ENCODE measurements at places on chromosomes 2 and 18. TPM values are rescaled to one million over a fixed set of nuclear protein-coding genes. Genes with fewer than 3 reads are reported as not detected.
A peak's percentile ranks its signal among the peaks of the same experiment; 100 is the strongest.

GRCh38 chr2:128623776-128624761 is 305.4 kb upstream of the HS6ST1 start:
- no peaks in the 10 kb centered on the region for H3K36me3 ChIP-seq
- no peaks in the 10 kb centered on the region for H3K27me3 ChIP-seq
- no peak overlapping the region for H3K4me3 ChIP-seq
- no peaks in the 10 kb centered on the region for H3K4me1 ChIP-seq
- DNase-seq: no peak

DNA sequence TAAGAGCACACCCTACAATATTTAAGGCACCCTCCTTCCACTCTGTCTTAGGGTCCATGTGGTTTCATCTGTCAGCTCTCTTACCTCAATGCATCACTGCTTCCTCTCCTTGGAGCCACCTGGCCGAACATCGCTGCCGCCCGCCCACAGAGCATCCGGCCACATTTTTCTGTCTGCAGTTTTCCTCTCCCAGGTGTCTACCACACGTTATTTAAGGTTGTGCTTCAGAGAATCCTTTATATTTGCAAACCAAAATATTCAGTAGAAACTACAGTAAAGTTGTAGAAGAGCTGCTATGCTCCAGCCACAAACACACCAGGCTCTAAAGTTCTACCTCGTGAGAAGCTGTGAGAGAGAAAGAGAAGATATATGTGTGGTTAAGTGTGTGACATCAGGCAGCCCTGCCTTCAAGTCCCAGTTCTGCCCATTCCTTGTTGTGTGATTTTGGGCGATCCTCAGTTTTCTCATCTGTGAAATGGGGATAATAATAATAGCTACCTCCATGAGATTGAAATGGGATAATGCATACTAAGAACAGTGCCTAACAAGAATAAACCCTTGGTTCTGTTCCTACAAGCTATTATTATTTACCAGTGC is 4.9 kb upstream of the STK17B start:
- H3K4me1 ChIP-seq: no peaks in the 10 kb centered on the region
- peak overlapping the region; percentile 79 for H3K27ac ChIP-seq
- no peak overlapping the region for H3K4me3 ChIP-seq
- H3K36me3 ChIP-seq: no peaks in the 10 kb centered on the region
- H3K27me3 ChIP-seq: no peaks in the 10 kb centered on the region

DNA sequence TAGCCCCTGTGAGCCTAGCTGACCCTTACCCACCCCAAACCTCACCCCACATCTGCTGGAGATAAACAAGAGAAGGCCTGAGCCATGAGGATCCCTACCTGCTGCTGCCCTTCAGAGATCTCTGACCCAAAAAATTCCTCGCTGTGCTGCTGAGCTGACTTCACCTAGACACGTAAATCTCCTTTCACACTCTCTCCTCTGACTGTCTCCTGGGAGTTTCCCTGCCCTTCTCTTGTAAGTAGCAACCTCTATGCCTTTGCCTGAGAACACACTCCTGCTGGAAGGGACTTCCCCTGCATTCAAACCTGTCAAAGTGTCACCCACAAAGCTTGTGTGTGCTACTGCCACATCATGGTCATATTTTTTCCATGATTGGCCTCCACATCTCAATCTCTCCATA is 134.2 kb upstream of the NOL4 start:
- no peaks in the 10 kb centered on the region for H3K4me1 ChIP-seq
- no peaks in the 10 kb centered on the region for H3K36me3 ChIP-seq
- H3K27me3 ChIP-seq: no peaks in the 10 kb centered on the region
- no peak for DNase-seq
- H3K27ac ChIP-seq: no peak overlapping the region

GRCh38 chr2:237588044-237588696 is 2.4 kb downstream of the RAB17 start:
- no peak overlapping the region for H3K4me3 ChIP-seq
- no peak overlapping the region for H3K27ac ChIP-seq
- no peaks in the 10 kb centered on the region for H3K27me3 ChIP-seq
- DNase-seq: no peak
- H3K36me3 ChIP-seq: no peaks in the 10 kb centered on the region

- DNase-seq: no peak
- no peaks in the 10 kb centered on the region for H3K4me1 ChIP-seq
- no peak overlapping the region for H3K27ac ChIP-seq
- no peaks in the 10 kb centered on the region for H3K36me3 ChIP-seq
- H3K4me3 ChIP-seq: no peak overlapping the region
Measured at GRCh38 chr18:66874812-66875474, 271.1 kb upstream of the CDH19 start.

DNA sequence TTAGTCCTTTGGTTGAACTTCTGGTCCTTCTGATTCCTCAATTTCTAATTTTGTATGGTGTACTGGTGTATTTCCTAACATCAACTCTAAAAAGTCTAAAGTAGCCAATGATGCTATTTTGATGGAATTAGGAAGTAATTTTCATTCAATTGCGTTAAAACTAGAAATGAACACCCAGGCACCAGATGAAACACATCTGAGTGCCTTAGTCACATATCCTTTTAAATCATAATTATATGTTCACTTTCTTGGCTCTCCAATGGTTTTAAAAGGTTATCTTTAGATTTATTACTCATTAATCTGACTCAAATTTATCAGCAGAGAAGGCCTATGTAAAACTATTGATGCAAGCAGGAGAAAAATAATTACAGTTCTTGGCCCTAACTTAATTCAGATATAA is 119.7 kb downstream of the GAREM1 start:
- peak overlapping the region; percentile 83 for H3K27ac ChIP-seq
- no peaks in the 10 kb centered on the region for H3K36me3 ChIP-seq
- no peak for DNase-seq
- H3K4me1 ChIP-seq: peaks cover 23% of the 10 kb centered on the region
- no peaks in the 10 kb centered on the region for H3K27me3 ChIP-seq

DNA sequence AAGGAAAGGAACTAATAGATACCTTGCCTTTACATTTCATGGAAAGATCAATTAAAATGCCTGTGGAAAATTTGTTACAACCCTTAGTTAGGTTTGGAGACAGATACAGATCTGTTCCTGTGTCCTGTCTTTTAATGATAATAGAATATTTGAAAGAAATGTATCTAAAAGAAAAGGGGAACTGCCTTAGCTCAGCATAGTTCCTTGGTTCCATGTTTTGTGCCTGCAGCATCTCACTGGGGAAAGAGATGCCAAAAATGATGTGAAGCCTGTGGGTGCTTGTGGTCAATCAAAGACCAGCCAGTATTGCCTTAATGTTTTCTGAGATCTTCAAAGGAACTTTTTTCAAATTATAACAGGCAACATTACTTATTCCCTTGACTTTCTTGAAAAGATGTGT is 147.6 kb downstream of the ADCYAP1 start:
- DNase-seq: no peak
- no peak overlapping the region for H3K27ac ChIP-seq
- H3K4me3 ChIP-seq: no peak overlapping the region
- H3K27me3 ChIP-seq: no peaks in the 10 kb centered on the region
- H3K36me3 ChIP-seq: no peaks in the 10 kb centered on the region

DNA sequence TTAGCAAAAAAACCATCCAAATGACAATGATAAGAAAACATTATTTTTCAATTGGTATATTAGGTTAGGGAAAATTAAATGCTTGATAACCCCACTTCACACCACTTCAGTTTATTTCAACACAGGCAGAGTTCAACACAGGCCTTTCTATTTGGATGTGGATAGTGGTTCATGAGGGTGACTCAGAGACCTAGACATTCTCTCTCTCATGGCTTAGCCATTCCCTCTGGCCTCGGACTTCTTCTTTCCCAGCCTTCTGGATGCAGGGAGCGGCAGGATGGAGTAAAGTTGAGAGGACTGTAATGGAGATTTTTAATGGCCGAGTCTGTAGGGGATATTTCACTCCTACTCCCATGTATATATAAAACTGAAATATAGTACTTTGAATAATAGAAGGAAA is 109.7 kb downstream of the CTNNA2 start:
- H3K4me1 ChIP-seq: no peaks in the 10 kb centered on the region
- H3K27me3 ChIP-seq: no peaks in the 10 kb centered on the region
- H3K36me3 ChIP-seq: no peaks in the 10 kb centered on the region
- no peak overlapping the region for H3K4me3 ChIP-seq
- no peak overlapping the region for H3K27ac ChIP-seq

The NFE2L2 gene
- polyA plus RNA-seq: 17.0 TPM

The NCL gene
- 103 TPM for polyA plus RNA-seq

GRCh38 chr2:3598912-3599854 is 4.3 kb downstream of the COLEC11 start:
- peaks cover 8% of the 10 kb centered on the region for H3K4me1 ChIP-seq
- H3K27ac ChIP-seq: no peak overlapping the region
- peaks cover 4% of the 10 kb centered on the region for H3K27me3 ChIP-seq
- DNase-seq: no peak
- no peaks in the 10 kb centered on the region for H3K36me3 ChIP-seq

DNA sequence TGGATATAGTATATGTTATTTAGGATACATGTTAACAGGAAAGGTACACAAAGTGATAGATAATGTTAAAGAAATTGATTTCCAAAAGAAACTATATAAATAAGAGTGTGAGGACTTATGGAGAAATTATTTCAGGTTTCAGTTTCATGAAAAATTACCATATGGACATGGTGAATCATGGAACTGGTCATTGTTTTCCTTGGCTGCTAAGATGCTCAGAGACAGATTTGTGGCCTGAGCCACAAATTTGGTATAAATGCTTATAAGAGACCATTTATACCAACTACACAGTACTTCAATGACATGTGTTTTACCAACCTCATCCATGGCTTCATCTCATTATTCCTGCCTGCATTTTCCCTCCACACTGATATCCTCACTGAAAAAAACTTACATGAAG is 188.1 kb downstream of the FMNL2 start:
- no peak overlapping the region for H3K27ac ChIP-seq
- no peaks in the 10 kb centered on the region for H3K36me3 ChIP-seq
- no peak for DNase-seq
- no peaks in the 10 kb centered on the region for H3K27me3 ChIP-seq
- H3K4me1 ChIP-seq: peaks cover 21% of the 10 kb centered on the region
- no peak overlapping the region for H3K4me3 ChIP-seq

- no peak overlapping the region for H3K4me3 ChIP-seq
- no peak for DNase-seq
- H3K27ac ChIP-seq: no peak overlapping the region
- H3K27me3 ChIP-seq: no peaks in the 10 kb centered on the region
Measured at GRCh38 chr2:124065636-124066035, 40.5 kb downstream of the CNTNAP5 start.

The BBS5 gene
- 9.0 TPM for polyA plus RNA-seq

DNA sequence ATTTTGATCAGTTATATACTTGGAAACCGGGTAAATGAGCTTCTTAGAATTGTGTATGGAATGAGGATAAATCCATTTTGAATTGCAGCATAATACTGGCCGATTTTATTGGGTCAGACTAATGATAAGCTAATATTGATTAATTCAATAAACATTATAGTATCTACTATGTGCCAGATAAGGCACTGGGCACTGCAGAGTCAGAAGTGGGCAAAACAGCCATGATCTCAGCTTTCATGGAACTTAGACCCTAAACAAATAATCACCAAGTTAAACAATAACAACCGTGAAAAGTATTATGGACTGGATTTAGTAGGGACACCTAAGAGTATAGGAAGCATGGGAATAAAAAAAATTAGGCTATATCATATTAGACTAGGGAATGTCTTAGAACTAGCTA is 297.0 kb upstream of the PKDCC start:
- no peaks in the 10 kb centered on the region for H3K4me1 ChIP-seq
- H3K27me3 ChIP-seq: no peaks in the 10 kb centered on the region
- H3K27ac ChIP-seq: no peak overlapping the region
- DNase-seq: no peak

The FN1 gene
- 527 TPM for polyA plus RNA-seq

DNA sequence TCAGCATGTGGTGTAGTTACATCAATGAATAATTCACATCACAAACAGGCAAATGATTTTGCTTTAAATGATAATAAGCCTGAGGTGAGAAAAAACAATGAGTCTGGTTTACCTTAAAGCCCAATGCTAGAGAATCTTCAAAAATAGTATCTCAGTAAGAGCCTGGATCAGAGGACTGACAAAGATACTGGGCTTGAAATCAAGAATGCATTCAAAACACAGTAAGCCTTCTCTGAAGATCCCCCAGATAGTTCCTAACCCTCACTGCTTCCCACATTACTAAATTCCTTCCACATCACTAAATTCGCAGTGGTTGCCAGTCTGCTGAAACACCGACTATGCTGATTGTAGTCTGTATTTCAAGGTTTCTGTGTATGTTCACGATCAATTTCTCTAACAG is 514.9 kb downstream of the SUCLG1 start:
- H3K27ac ChIP-seq: no peak overlapping the region
- no peak overlapping the region for H3K4me3 ChIP-seq
- no peaks in the 10 kb centered on the region for H3K36me3 ChIP-seq

DNA sequence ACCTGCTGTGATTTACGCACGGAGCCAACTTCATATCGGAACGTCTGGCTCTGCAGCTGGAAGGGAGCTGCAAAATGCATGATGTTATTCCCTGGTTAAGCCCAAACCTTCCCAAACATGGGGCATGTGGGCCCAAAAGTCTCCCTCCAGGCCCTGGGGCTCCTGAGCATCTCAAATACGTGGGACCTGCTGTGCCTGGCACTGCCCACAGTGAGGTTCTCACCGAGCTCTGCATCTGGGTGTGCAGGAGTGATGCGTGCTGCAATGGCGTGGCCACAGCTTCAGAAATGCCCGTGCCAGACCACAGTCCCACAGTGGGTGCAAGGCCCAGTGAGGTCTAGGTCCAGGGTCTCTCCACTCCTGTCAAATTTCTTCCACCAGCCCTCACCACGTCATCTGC is 503.3 kb downstream of the EIPR1 start:
- H3K27ac ChIP-seq: no peak overlapping the region
- no peak for DNase-seq
- no peaks in the 10 kb centered on the region for H3K36me3 ChIP-seq
- H3K27me3 ChIP-seq: no peaks in the 10 kb centered on the region

The TTN gene
- 136 TPM for polyA plus RNA-seq

GRCh38 chr2:215621381-215621780 is 185.5 kb upstream of the FN1 start:
- H3K36me3 ChIP-seq: no peaks in the 10 kb centered on the region
- no peak overlapping the region for H3K27ac ChIP-seq
- no peak for DNase-seq
- H3K27me3 ChIP-seq: no peaks in the 10 kb centered on the region

DNA sequence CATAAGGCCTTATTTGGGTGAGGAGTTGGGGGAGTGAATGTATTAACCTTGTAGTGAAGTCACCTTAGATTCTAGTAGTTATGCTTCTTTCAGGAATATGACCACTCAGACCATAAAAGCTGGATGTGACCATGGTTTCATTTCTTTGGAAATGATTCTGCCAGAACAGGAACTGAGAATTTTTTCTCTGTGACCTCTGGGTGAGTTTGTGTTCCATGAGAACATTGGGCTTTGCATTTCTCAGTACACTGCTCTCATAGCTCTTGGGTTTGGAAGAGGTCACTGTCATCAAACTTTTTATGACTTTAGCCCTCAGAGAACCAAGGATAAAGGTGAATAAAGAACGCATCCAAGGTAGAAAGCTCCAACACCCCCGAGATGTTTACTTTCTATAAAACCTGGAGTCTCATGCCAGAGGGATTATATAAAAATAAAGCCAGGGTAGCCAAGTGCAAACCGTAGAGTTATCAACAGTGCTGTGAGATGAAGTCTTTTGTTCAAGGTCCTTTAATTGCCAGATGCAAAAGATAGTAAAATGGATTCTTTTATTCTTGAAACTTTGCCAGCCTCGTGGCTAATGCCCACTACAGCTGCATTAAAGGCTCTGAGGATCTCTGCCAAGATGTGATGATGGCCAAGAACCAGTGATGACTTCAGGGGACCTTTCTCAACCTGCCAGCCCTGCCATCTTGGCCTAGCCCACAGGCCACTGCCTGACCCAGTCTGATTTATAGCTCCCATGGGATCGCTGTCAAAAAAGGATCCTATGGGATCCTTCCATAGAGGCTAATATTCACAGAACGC is 27.8 kb upstream of the MAT2A start:
- DNase-seq: no peak
- H3K27me3 ChIP-seq: no peaks in the 10 kb centered on the region
- H3K4me3 ChIP-seq: no peak overlapping the region
- H3K4me1 ChIP-seq: peaks cover 28% of the 10 kb centered on the region
- H3K36me3 ChIP-seq: no peaks in the 10 kb centered on the region

All from heart left ventricle (tissue), 16 donors.